Activated T-helper 1 cell treated with Interleukin-2 at 50 U/mL for 16 hours (primary cell): ENCODE measurements at places on chromosomes 2 and 18.

DNA sequence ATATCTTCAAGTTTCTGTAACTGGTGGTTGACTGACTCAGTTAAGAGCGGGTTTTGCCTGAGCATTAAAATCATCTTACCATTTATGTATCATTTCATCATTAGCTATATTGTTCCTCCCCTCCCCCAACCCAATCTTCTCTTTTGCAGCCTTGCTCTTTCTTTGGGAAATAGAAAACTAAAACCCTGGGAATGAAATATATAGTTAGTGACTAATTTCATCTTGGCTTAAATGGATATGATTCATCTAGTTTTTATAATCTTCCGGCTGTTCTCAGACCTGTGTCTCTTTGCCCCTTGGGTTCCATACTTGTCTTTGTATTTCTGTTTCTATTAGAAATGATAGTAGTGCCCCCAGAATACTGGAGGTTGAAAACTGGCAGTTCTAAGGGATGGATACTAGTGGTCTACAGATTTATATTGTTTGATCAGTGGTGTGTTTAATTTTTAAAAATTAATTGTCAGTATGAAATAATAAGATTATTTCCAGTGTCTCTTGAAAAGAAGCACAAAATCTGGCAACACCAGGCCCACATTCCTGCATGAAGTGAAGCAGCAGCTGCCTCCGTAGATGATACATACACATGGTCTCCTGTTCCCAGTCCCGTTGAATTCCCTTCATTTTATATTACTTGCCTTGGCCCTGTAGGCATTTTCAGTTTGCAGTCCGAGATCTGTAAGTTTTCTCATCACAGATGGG, 44.5 kb downstream of the PHLPP1 start:
- DNase-seq, result no peak

DNA sequence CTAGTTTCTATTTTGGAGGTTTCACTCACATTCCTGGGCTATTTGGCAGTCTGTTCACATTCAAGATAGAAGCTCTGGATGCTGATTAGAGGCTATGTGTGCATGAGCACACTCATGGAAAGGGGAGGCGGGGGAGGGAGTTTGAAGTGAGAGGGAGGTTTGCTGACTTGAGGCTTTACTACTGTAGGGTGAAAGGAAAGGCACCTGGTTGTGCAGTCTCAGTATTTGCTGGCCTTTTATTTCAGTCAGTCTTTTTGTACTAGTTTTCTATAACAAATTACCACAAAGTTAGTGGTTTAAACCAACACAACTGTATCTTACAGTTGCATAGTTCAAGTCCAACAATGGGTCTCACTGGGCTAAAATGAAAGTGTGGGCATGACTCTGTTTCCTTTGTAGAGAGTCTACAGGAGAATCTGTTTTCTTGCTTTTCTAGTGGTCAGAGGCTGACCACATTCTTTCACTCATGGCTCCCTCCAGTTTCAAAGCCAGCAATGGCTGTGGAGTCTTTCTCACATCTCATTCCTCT, 47.7 kb upstream of the NR4A2 start:
- no peak for DNase-seq

DNA sequence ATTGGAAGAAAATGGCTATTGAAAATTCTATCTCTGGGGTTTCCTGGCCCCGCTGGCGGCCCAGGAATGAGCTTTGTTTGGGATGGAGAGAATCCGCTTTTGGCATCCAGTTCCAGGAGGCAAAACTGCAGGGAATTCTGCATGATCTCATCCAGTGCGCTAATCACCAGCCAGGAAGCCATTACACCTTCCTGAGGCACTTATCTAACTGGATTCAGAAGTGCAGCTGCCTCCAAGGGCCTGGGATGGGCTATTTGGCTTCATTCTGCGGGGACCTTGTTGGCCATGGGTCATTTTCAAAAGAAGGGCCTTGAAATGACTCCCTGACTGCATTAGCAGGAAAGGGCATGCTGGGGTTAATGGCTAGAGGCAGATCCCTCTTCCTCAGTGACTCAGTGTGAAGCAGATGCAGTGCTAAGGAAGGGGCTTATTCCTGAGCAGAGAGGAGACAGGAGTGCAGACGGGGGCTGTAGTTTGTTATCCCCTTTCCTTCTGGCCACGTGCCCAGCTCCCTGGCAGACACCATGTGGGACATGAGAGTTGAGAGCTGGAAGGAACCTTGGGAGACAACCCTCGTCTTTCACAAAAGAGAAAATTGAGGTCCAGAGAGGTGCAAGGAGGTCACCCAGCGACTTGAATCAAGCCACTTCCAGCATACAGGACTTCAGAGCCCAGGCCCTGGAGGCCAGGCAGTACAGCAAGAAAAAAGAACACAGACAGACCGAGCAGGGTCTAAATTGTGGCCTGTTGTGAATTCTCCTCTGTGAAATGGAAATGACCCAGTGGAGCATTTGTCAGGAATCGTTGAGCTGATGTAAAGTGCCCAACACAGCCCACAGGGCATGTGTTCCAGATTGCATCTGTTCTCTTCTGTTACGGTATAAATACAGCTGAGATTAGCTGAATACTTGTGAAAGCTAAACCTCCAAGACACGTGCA, 161.8 kb downstream of the PRKCE start:
- DNase-seq, result no peak

GRCh38 chr2:24123922-24124580, 782 bp downstream of the FAM228B start:
- no peak for DNase-seq

DNA sequence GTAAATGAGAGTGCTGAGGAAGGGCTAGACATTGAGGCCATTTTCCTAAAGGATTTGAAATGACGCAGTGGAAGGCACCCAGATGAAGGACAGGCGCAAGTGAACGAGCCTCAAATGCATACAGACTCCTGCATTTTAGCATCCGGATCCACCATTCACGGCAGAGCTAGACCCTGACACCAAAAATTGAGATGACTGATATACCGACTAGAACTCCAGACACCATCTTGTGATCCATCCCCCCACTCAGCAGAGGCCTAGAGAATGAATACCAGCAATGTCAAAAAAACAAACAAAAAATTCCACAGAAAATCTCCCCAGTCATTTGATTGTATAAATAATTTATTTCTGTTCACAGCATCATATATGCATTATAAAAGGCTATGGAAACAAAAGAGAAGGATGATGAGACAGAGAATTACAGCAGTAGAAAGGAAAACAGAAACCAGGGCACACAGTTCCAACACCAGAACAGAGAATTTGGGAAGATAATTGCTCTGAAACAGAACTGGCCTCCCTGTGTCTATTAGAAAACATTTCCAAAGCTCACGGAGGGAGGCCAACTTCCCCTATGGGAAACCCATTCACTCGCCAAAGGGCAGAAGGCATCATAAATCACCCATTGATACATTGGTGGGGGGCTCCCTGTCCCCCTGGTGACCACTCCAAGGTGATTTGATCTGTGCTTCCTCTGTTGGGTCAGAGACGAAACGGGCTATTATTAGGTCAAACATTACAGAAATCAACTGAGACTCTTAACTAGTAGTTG, 4.0 kb downstream of the ARL4C start:
- no peak for DNase-seq

DNA sequence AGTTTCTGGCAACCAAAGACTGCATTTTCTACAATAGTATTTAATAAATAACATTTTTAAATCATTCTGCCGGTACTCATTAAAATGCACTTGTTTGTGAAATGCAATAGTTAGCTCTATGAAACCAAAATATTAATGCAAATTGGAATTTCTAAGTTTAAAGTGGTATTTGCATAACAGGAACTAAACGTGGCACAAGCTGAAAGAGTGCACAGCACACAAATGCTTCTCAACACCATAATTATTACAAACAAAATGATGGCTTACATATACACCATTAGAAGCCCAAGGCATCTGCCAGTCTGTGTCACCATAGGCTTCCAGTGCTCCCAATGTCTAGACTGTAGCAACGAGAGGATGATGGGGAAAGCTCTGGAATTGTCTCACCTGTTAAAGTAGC, 280.5 kb downstream of the TCF4 start:
- no peak for DNase-seq

GRCh38 chr2:204967199-204967960, 422.1 kb downstream of the PARD3B start:
- peak; percentile 60 for DNase-seq

DNA sequence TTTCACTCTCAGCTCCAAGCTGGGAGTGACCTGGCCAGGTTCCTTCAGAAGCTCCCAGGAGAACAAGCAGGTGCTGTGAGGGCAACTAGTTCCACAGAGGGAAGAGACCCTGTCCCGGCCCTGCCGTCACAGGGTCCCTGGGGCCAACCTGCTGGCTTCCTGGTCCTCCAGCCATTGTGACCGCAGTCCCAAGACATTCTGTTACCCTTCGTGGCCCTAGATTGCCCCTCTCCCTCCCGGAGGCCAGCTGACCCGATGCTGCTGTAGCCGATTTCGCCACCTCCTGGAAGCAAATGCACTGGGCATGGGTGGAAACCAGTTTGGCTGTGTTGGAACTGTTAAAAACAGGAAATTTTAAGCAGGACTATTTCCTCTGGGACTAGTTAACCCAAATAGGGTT, 55.4 kb downstream of the EPAS1 start:
- no peak for DNase-seq

- no peak for DNase-seq
Observed at GRCh38 chr18:58714821-58715220, 43.6 kb downstream of the MALT1 start.

GRCh38 chr2:226137201-226137811, 662.3 kb downstream of the IRS1 start:
- no peak for DNase-seq

DNA sequence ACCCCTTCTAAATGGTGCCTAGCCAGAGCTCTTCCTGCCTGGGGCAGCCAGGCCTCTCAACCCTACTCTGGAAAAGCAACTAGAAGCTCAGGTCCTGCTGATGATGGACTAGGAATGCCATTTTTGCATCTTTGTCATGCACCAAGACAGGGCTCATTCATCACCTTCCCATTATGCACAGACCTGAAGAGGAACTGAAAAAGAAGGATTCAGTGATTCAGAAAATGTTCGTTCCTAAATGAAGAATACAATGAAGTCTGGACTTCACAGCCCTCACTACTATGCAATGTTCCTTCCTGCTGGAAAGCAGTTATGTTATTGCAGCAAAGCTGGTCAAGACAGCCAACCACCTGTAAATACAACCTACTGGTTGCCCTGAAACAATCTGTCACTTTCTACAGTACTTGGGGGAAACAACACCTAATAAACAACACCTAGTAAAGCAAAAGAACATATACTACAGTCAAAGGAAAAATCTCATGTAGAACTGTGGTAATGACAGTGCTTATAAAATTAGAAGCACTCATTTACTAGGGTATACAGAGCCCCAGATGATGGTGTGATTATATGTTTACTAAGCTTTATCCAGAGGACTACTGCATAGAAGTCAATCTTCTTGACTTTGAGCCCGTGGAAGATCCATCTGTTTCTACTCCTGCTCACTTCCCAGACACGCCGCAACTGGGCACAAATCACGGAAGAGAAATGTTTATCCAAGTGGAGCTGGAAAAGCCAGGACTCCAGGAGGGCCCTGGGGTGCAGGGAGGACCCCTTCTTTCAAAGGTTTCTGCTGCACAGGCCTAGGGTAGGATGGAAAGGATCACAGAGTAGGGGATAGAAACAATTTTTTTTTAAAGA, 103.1 kb upstream of the THOC1 start:
- DNase-seq, result no peak

GRCh38 chr2:239830121-239831000, 194.8 kb downstream of the NDUFA10 start:
- no peak for DNase-seq

DNA sequence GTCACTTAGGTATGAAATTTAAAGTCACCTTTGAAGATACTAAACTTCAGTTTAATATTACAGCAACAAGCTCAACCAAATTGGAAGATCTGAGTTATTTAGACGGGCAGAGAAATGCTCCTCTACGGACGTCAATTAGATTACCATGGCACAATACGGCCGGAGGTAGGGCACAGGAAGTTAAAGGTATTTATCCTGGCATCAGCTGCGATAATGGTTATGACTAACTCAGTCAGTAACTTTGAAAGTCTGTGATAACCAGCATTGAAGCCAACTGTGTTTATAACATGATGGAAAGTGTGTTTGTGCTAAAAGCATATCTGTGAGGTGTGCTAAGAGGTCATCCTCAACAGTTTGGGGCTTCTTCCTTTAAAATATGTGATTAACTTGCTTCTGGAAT, 117.3 kb downstream of the WDSUB1 start:
- no peak for DNase-seq

DNA sequence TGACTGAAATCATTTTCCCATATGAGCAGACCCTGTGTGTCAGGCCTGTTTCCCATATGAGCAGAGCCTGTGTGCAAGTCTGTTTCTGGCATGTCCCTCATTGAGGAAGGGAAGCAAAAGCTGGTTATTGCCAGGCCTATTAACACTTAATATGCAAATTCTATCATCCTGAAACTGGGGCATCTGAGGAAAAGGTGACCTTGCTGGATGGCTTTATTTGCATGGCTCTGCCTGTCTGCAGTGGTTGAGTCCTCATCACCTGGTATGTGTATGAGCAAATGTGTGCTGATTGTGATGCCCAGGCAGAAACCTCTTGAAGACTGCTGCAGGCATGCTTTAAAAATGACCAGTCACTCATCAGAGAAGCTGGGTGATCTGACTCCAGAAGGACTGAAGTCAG, 31.2 kb downstream of the EIF4E2 start:
- no peak for DNase-seq

DNA sequence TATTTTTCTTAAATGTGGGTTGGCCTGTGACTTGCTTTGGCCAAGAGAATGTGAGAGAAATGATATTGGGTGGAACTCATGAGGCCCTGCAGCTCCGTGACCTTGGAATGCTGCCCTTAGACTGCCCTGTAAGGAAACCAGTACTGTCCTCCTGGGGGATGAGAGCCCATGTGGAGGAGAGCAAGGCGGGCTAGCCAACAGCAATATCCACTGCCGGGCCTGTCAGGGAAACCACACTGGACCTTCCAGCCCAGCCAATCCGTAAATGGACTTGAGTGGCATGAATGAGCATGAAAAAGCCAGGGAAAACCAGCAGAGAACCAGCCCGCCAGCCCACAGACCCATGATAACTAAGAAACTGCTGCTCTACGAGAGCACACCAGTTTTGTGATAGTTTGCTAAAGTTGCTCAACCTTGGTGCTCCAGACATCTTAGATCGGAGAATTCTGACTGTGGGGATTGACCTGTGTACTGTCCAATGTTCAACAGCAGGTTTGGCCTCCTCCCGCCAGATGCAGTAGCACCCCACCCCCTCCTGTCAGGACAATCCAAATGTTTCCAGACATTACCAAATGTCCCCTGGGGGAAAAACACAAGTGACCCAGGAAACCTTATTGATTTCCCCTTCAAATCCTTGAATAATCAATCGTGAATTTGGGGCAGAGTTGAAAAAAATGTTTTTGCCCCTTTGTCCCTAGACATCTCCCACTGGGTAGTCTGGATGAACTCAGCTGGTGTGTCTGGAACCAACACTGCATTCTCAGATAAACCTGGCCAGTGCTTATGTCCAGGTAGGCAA, 27.2 kb downstream of the ALPK2 start:
- DNase-seq, result no peak

- DNase-seq, result no peak
Observed at GRCh38 chr18:37550118-37550875, 15.3 kb downstream of the CELF4 start.
